ENCODE measurements at places on chromosomes 4 and X.

GRCh38 chrX:48592971-48593370 lies 4.3 kb upstream of the WDR13 start:
- H3K36me3 ChIP-seq = no peaks in the 10 kb centered on the region
- H3K27ac ChIP-seq = no peak overlapping the region
- H3K27me3 ChIP-seq = no peaks in the 10 kb centered on the region
- no peak overlapping the region for H3K4me3 ChIP-seq
- DNase-seq = no peak

DNA sequence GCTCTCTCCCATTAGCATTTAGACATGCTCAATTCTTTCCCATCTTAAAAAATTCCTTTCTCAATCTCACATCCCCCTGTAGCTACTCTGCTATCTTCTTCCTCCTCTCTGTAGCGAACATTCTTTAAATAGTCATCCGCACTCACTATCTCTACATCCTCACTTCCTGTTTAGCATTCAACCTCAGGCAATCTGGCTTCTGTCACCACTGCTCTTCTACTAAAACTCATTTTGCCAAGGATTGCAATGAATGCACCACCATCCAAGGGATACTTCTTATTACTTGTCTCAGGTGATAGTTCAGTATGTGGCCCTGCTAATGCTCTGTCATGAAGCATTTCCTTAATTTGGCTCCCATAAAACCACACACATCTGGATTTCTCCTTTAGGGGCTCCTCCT lies 10.9 kb upstream of the TET2 start:
- H3K36me3 ChIP-seq = no peaks in the 10 kb centered on the region
- H3K4me1 ChIP-seq = no peaks in the 10 kb centered on the region
- DNase-seq = no peak
- H3K4me3 ChIP-seq = no peak overlapping the region

GRCh38 chr4:16416601-16417000 lies 190.3 kb upstream of the TAPT1 start:
- H3K27me3 ChIP-seq = no peaks in the 10 kb centered on the region
- H3K4me1 ChIP-seq = peaks cover 14% of the 10 kb centered on the region
- H3K36me3 ChIP-seq = no peaks in the 10 kb centered on the region
- no peak overlapping the region for H3K27ac ChIP-seq

DNA sequence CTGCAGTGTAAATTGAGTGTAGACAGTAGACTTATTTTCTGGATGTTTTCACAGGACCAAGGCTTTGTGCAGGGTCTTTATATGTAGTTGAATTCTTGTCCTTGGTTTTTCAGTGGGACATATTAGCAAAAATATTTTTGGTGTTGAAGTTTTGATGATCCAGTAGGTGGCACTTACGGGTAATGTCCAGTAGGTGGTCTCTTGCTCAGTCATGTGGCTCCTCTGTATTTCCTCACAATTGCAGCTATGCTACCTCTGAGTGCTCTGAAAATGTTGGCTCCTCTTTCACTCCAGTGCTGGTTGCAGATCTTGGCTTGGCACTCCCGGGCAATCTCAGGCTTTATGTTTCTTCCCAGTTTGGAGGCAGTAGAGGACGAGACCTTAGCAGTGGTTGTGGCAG lies 419.8 kb upstream of the AMOT start:
- H3K27me3 ChIP-seq = no peaks in the 10 kb centered on the region
- no peak for DNase-seq
- no peaks in the 10 kb centered on the region for H3K36me3 ChIP-seq
- H3K27ac ChIP-seq = no peak overlapping the region

- peak overlapping the region; percentile 56 for H3K4me3 ChIP-seq
- no peaks in the 10 kb centered on the region for H3K36me3 ChIP-seq
- H3K27ac ChIP-seq = no peak overlapping the region
- H3K27me3 ChIP-seq = peaks cover 97% of the 10 kb centered on the region
These were observed 1.4 kb downstream of the NKX6-1 start for GRCh38 chr4:84497504-84498202.

GRCh38 chr4:124191329-124191728 lies 521.2 kb downstream of the ANKRD50 start:
- H3K36me3 ChIP-seq = peaks cover 24% of the 10 kb centered on the region
- no peak for DNase-seq
- H3K27me3 ChIP-seq = no peaks in the 10 kb centered on the region
- peaks cover 10% of the 10 kb centered on the region for H3K4me1 ChIP-seq
- no peak overlapping the region for H3K27ac ChIP-seq

GRCh38 chr4:7286798-7287197 lies 94.5 kb downstream of the SORCS2 start:
- DNase-seq = no peak
- H3K27ac ChIP-seq = no peak overlapping the region
- H3K4me3 ChIP-seq = no peak overlapping the region
- no peaks in the 10 kb centered on the region for H3K36me3 ChIP-seq
- peaks cover 11% of the 10 kb centered on the region for H3K4me1 ChIP-seq
- peaks cover 43% of the 10 kb centered on the region for H3K27me3 ChIP-seq

GRCh38 chrX:97102938-97103337 lies 219.2 kb downstream of the RPA4 start:
- no peaks in the 10 kb centered on the region for H3K27me3 ChIP-seq
- no peak overlapping the region for H3K4me3 ChIP-seq
- no peaks in the 10 kb centered on the region for H3K36me3 ChIP-seq
- peaks cover 5% of the 10 kb centered on the region for H3K4me1 ChIP-seq

GRCh38 chr4:101670370-101670769 lies 120.2 kb upstream of the BANK1 start:
- no peaks in the 10 kb centered on the region for H3K27me3 ChIP-seq
- DNase-seq = no peak
- H3K4me1 ChIP-seq = no peaks in the 10 kb centered on the region

DNA sequence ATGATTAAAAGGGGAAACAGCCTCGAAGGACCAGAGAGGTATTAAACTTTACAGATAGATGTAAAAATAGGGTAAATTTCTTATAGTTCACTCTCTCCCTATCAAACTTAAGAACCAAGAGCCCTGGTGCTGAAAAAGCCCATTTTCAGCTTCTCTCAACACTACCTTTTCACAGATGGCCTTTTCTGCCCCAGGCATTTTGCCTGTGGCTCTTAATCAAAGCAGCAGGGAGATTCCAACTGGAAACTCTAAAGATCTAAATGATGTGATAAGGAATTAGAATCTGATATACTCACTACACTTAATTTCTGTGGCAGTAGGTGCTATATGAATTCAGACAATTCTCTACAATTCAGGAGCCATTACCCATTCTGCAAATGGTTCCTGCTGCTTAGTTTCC lies 60.0 kb downstream of the AMMECR1 start:
- DNase-seq = no peak
- no peak overlapping the region for H3K4me3 ChIP-seq
- H3K27ac ChIP-seq = no peak overlapping the region
- H3K27me3 ChIP-seq = no peaks in the 10 kb centered on the region
- no peaks in the 10 kb centered on the region for H3K36me3 ChIP-seq

DNA sequence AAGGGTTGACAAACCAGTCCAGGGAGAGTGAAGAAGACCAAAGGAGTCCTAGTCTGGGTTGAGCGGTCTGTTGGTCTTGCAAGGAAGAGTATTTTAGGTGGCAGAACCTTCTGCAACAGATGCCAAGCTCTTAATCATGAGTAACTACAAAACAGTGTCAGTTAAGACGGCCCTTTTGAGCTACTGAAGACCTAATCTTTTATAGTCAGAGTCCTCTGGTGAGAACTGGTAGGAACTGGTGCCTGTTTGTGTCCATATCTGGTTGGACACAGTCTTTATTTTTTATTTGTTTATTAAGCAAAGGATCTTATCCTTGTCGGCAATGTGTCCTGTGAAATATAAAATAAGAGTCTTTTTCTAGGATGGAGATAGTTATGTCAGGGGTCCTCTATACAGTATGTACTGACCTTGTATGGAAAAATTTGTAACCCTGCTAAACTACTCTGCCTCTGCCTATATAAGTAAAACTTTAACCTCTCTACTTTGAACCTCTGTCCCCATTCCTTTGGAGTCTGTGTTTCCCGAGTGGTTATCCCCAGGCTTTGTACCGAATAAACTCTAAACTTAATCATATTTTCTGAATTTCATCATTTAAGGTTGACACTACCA lies 47.1 kb downstream of the FAM13A start:
- no peaks in the 10 kb centered on the region for H3K4me1 ChIP-seq
- no peak overlapping the region for H3K27ac ChIP-seq
- peaks cover 67% of the 10 kb centered on the region for H3K36me3 ChIP-seq
- no peaks in the 10 kb centered on the region for H3K27me3 ChIP-seq

DNA sequence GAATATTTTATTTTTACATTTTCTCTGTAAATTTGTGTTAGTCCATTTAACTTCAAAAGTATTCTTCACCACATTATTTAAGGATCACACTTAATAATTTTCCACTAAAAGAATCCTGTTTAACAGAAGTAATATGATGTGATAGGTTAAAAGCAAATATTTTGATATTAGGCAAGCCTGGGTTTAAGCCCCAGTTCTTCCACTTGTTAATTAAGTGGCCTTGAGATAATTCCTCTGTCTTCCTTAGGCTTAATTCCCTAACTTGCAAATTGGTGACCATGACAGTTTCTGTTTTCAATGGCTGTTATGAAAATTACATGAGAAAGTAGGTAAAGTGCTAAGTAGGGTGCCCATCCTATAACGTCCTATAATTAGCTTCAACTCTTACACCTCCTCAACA lies 129.9 kb upstream of the ATOH1 start:
- H3K27me3 ChIP-seq = peaks cover 2% of the 10 kb centered on the region
- H3K27ac ChIP-seq = no peak overlapping the region
- H3K4me1 ChIP-seq = peaks cover 9% of the 10 kb centered on the region
- H3K4me3 ChIP-seq = no peak overlapping the region
- DNase-seq = no peak

DNA sequence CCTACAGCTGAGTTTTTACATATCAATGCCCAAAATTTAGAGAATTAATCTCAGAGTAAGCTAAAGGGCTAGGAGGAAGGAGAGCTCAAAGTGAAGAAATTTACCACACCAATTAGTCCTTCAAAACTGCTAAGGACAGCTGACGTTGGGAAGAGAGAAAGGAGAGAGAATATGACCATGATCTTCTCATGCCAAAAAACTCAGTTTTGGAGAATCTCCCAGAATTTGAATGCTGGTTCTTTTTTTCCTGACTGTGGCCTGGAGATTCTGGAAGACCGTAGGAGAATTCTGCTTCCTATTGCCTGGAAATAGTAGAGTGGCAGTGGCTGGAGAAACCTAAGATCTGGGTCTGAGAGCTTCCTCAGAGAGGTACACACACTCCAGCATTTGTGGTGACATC lies 834.4 kb upstream of the SLIT2 start:
- no peak for DNase-seq
- H3K4me3 ChIP-seq = no peak overlapping the region
- H3K27me3 ChIP-seq = no peaks in the 10 kb centered on the region
- H3K27ac ChIP-seq = peak overlapping the region; percentile 2

DNA sequence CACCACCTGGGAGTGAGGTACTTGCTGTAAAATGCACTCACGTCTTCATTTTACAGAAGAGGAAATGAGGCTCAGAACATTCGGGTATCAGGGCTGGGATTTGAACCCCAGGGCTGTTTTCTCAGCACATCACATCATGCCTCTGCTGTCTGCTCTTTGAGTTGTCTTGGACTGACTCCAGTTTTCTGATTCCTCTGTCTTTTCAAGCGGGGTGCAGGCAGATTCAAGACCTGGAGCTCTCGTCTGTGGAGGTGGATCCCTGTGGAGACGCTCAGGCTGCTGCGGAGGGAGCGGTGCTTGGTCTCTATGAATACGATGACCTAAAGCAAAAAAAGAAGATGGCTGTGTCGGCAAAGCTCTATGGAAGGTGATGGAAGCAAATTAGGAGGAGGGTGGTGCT lies 6.3 kb downstream of the LAP3 start:
- H3K4me3 ChIP-seq = no peak overlapping the region
- peaks cover 5% of the 10 kb centered on the region for H3K4me1 ChIP-seq
- DNase-seq = no peak
- peaks cover 30% of the 10 kb centered on the region for H3K36me3 ChIP-seq
- no peak overlapping the region for H3K27ac ChIP-seq

- H3K27me3 ChIP-seq = no peaks in the 10 kb centered on the region
- H3K4me3 ChIP-seq = no peak overlapping the region
- peaks cover 13% of the 10 kb centered on the region for H3K4me1 ChIP-seq
- peaks cover 16% of the 10 kb centered on the region for H3K36me3 ChIP-seq
- no peak for DNase-seq
- H3K27ac ChIP-seq = no peak overlapping the region
These were observed 61.3 kb downstream of the ANTXR2 start for GRCh38 chr4:80011636-80012236.

DNA sequence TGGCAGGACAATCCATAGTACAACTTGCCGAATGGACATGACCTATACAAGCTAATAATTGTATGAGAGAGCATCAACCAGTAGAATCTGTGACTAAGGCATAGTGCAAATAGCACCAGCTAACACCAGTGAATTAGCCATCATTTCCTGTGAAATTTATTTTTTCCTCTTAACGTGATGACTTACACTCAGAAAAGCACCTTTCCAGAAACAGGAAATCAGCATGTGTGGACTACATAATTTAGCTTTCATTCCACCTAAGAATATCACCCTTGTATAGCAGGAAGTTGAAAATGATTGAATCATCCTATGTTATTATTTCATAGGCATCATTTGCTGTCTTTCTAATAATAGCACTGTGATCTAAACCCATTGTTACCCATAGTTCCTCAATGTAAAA lies 1393.4 kb upstream of the PCDH7 start:
- no peak overlapping the region for H3K4me3 ChIP-seq
- H3K36me3 ChIP-seq = no peaks in the 10 kb centered on the region
- H3K27ac ChIP-seq = no peak overlapping the region
- no peaks in the 10 kb centered on the region for H3K4me1 ChIP-seq
- no peaks in the 10 kb centered on the region for H3K27me3 ChIP-seq
- DNase-seq = no peak

DNA sequence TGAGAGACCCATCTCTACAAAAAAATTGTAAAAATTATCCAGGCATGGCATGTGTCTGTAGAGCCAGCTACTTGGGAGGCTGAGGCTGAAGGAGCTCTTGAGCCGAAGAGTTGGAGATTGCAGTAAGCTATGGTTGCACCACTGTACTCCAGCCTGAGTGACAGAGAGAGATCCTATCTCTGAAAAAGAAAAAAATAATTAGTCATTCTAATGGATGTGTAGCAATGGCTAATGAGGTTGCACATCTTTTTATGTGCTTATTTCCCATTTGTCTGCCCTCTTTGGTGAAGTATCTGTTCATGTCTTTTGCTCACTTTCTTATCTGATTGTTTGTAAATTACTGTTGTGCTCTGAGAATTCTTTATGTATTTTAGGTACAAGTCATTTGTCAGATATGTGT lies 19.0 kb upstream of the MAML3 start:
- no peak overlapping the region for H3K27ac ChIP-seq
- H3K4me1 ChIP-seq = peaks cover 26% of the 10 kb centered on the region
- H3K4me3 ChIP-seq = no peak overlapping the region
- no peak for DNase-seq
- H3K27me3 ChIP-seq = peaks cover 17% of the 10 kb centered on the region
